ENCODE measurements at places on chromosomes 6 and 20. TPM values are rescaled to one million over a fixed set of nuclear protein-coding genes. Genes with fewer than 3 reads are reported as not detected.

The DNAH8 gene
- not detected for total RNA-seq

The IL17A gene
- not detected for total RNA-seq

The IBTK gene
- 28.4 TPM for total RNA-seq

GRCh38 chr20:16472045-16472872 lies 101.0 kb downstream of the KIF16B start:
- no peak for DNase-seq

DNA sequence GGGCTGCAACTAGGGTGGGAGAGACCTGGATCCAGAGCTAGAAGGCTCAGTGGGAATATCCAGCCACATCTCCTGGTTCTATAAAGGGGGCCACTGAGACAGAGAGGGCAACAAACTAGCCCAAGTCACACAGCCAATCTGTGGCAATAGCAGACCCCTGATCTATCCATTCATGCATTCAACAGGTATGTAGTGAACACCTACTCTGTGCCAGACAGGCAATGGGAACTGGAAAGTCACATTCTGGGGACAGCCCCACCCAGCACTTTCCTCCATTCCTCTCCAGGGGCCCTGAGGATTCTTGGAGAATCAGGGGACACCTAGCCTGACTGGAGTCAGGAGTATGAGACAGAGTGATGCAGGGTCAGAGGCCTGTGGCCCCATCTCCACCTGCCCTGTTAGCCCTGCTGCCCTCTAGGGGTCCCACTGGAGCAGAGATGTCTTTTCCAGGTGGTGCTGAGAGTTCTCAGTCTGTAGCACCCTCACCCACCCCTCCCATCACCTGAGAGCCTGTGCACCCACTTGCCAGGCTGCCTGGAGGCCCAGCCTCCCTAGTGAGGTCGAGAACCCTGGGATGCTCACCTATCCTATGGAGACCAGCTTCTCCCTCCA lies 13.6 kb downstream of the BPIFA2 start:
- DNase-seq, result no peak

DNA sequence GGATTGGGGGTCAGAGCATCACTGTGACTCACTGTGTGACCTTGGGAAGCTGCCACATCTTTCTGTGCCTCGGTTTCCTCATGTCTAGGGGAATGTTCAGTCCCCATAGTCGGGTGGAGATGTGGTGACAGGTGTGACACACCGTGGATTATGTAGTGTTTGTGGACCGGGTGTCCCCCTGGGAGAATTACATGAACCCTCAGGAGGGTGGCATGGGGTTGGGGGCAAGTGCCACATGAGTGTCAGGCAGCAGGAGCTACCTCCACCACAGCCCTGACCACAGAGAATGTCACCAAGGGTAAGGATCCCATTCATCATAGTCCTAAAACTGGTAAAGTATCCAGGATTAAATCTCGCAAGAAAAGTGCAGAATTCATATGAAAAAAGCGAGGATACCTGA lies 23.2 kb downstream of the SUN5 start:
- DNase-seq, result no peak
